ENCODE measurements at places on chromosomes 6 and 20. TPM values are rescaled to one million over a fixed set of nuclear protein-coding genes. Genes with fewer than 3 reads are reported as not detected.
A peak's percentile ranks its signal among the peaks of the same experiment; 100 is the strongest.

- peak; percentile 20 for DNase-seq
These were observed 151.4 kb downstream of the PHF3 start for GRCh38 chr6:63787021-63787420.

DNA sequence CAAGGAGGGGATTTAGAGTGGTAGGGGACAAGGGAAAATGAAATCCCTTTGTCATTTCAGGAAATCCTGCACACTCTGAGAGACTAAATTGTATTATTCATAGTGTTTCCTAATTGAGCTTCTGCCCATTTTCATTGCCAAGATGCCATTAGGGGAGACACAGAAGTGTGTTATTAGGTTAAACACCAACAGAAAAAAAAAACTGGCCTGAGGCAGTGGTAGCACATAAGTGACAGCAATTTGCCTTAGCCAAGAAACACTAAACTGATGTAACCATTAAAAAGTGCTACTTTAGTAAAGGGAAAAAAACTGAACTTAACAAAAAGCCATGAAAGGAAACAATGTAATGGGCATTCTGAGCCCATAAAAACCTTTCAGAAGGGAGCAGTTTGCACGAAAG, 270.5 kb upstream of the PLN start:
- DNase-seq: no peak

The C6orf15 gene
- polyA plus RNA-seq: not detected

- DNase-seq: peak; percentile 96
These were observed 28.1 kb upstream of the AKAP7 start for GRCh38 chr6:131107151-131107550.

GRCh38 chr6:87078983-87079616, 15.8 kb downstream of the CGA start:
- peak; percentile 63 for DNase-seq

DNA sequence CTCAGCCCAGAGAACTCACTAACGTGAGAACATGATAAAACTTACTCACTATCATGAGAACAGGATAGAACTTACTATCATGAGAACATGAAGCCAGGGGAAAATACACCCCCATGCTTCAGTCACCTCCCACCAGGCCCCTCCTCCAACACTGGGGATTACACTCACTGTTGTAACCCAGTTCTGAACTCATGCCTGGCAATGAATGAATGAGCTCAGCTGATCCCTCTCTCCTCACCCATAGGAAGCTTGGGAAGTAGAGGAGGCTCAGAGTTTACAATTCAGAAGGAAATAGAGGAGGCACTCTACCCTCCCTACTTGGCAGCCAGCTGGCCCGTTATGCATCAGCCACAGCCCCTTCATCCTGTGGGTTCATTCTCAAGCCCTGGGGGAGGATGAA, 102.5 kb downstream of the EYA2 start:
- DNase-seq: peak; percentile 22

DNA sequence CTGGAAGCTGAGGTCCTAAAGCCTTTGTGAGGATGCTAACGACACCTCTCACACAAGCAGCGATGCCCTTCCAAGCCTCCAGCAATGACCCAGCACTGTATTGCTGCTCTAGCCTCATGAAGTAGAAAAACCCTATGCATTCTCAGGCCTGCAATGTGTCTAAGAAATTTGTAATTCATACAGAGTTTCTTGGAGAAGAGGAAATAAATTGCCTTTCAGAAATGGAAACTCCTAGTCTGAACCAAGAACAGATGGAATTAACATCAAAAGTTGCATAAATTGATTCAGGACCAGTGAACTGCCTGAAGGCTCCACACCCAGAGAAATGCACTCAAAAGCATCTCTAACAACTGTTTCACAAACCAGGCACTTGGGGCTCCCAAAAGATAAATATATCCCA, 353.6 kb downstream of the ADGRB3 start:
- no peak for DNase-seq

The GLP1R gene
- not detected for polyA plus RNA-seq

- no peak for DNase-seq
These were observed 184.1 kb downstream of the MBOAT1 start for GRCh38 chr6:20028143-20028542.

- no peak for DNase-seq
These were observed 105.0 kb upstream of the MRPS10 start for GRCh38 chr6:42322676-42323075.

- peak; percentile 1 for DNase-seq
These were observed 78.1 kb upstream of the FAM83B start for GRCh38 chr6:54768494-54768893.

The C6orf163 gene
- polyA plus RNA-seq: 0.43 TPM

DNA sequence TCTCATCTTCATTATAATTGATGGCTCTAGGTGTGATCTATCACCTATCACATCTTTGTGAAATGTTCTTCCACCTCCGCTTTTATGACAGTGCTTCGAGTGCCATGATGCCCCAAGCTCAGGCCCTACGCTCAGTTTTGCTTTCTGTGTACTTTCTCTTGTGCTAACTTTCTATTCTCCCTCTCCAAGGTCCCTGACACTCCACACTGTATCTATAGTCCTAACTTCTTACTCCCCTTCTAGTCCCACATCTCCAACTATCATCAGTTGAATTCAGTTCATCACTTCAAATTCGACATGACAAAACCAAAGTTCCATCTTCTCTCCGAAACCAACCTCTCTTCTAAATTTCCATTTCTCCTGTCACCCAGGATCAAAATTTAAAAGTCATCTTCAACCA, 16.6 kb downstream of the NUDT3 start:
- no peak for DNase-seq

DNA sequence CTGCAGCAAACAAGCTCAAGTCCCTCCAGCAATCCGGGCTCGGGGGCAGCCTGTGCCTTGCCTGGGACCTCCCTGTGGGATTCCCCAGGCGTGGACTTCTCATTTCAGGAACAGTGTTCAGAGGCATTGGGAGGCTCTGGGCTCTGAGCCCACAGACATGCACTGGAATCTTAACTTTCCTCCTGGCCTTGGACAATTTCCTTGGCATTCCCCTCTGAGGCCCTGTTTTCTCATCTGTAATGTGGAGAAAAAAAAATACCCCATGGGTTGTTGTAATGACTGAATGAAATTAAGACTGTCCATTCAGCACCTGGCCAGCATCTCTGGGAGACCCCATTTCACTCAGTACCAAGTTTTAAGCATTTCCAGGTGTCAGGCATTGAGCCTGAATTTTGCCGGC, 17.6 kb downstream of the BPIFB4 start:
- no peak for DNase-seq

The EYS gene
- not detected for polyA plus RNA-seq

The PLA2G7 gene
- not detected for polyA plus RNA-seq

The SLPI gene
- not detected for polyA plus RNA-seq

DNA sequence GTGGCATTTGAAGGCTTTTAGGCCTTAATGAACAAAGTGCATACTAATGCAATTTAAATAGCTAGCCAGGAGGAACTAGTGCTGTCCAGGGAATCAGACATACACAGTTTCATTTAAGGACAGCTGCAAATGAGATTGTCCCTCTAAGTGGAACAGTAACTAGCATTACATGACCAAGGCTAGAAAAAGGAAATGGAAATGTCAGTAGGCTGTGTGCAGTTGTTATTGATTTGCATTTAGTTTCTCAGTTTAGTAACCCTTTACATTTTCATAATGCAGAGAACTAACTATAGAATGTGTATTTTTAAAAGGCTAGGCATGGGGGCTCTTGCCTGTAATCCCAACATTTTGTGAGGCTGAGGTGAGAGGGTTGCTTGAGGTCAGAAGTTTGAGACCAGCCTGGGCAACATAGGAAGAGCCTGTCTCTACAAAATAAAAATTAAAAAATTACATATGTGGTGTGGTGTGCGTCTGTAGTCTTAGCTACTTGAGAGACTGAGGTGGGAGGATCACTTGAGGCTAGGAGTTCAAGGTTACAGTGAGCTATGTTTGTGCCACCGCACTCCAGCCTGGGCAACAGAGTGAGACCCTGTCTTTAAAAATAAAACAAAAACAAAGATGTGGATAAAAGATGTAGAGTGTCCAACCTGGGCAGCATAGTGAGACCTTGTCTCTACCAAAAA, 468.0 kb downstream of the UTRN start:
- no peak for DNase-seq

- no peak for DNase-seq
These were observed 706.8 kb downstream of the CD109 start for GRCh38 chr6:74402781-74403180.

DNA sequence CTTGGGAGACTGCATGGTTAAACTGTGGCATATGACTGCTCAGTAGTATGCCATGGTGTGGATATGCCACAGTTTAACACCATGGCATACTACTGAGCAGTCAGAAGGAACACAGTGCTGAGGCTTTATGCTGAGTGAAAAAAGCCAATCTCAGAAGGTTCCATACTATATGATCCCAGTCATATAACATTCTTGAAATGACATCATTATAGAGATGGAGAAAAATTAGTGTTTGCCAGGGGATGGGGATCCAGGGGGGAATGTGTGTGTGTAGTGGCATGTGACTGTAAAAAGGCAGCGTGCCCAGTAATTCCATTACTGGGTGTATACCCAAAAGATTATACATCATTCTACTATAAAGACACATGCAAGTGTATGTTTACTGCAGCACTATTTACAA, 85.8 kb downstream of the FOXF2 start:
- DNase-seq: no peak

DNA sequence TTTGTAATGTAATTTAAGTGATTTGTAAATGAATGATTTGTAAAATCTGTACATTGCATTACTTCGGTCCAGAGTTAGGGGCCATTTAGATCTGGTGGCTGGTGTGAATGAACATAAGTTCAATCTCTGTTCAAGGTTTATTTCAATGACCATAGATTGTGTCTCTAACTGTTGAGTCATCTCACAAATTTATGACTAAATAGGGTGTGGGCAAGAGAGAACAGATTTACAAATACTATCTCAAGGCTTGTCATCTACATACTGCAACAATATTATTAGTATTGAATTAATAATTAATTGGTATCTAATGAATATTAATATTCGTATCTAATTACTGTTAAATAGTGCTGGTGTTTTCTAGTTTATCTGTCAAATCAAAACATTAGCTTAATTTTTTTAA, 115.3 kb upstream of the EDN1 start:
- peak; percentile 54 for DNase-seq
